ENCODE measurements at places on chromosomes 6 and 20.

GRCh38 chr20:13098720-13099355 is 90.1 kb downstream of the SPTLC3 start:
- no peak for DNase-seq

- no peak for DNase-seq
Measured at GRCh38 chr6:100839419-100839818, 41.7 kb downstream of the ASCC3 start.

DNA sequence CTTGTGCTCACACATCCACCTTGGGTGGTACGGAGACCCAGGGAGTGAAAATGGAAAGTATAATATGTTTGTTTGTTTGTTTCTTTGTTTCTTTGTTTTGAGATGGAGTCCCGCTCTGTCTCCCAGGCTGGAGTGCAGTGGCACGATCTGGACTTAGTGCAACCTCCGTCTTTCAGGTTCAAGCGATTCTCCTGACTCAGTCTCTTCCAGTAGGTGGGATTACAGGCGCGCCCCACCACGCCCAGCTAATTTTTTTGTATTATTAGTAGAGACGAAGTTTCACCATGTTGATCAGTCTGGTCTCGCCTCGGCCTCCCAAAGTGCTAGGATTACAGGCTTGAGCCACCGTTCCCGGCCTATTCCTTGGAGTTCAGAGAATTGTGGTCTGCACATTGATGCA is 115.4 kb downstream of the TRIM27 start:
- DNase-seq, result no peak

DNA sequence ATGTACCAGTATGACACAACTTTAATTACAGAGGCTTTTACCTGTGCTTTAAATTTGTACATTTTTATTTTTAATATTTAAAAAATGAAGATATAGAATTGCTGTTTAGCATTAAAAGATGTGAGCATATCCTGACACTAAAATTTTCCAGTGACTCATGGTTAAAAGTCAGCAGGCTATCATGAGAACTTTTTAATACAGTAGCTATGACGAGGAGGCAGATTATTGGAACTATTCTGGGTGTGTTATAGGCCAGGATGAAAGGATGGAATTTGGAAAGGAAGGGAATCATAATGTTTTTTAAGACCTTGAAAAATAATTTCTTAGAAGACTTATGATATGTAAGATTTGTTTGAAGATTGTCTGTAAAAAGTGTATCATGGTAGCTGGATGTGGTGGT is 91.0 kb downstream of the GFRA4 start:
- DNase-seq, result no peak

- no peak for DNase-seq
Measured at GRCh38 chr6:35030099-35030498, 111.0 kb downstream of the TCP11 start.

All from effector memory CD4-positive, alpha-beta T cell (primary cell).